ENCODE measurements at places on chromosomes 12 and 14.

DNA sequence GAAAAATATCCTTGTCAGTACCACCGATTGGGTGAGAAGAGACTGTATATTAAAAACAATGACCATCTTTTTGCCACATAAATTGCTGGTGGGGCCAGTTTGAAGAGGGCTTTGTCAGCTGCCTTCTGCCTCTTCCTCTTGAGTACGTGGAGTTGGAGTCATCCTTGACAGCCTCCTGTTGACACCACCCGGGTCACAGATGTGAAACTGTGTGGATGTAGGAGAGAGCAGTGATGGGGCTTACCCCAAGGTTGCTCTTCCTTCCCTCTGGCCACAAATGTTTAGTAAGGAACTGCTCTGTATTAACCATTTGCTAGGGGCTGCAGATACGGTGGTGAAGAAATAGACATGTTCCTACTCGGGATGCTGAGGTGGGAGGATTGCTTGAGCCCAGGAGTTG, 12.2 kb downstream of the PTPN11 start:
- no peak for DNase-seq

- DNase-seq: no peak
Observed at GRCh38 chr14:92236243-92236900, 86.6 kb upstream of the SLC24A4 start.

DNA sequence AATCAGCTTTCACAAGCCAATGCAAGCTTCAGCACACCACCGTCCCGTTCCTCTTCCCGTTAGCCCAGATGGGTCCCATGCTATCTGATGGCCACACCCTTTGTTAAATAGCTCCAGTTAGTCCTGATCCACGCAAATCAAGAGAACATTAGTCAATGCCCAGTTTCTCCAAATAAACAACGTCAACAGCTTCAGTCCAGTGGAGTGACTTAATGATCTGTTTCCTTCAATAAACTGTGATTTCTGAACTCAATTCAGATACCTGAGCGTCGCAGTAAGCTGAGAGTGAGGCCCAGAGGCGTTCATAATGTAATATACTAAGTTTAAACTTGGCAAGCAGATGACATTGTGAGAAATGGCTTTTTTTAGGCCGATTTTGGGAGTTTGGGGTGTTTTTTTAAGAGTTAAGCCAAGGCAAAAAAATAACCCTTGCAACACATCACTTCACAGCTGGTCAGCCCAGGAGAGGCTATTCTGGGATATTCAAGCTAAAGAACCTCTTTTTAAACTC, 112.3 kb downstream of the ZFP36L1 start:
- DNase-seq: peak; percentile 68

- no peak for DNase-seq
Observed at GRCh38 chr14:50901361-50901760, 29.5 kb downstream of the ABHD12B start.

DNA sequence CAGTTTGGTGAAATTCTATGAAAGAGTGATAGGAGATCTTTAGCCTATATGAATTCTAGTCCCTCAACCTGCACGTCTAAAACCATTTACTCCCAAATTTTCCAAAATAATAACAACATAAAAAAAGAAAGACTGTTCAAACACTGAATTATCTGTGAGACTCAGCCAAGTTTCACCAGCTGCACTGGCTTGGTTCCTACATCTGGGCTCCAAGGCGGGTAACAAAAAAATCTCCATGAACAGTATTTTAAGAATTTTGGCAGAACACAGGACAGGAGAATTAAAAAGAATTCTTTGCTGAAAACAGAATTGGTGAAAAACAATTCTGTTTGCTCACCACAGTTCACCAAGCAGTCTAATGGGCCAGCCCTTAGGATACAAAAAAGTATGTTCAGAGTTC, 536.8 kb upstream of the ATP2B1 start:
- no peak for DNase-seq

GRCh38 chr12:131561891-131562684, 148.8 kb upstream of the SFSWAP start:
- no peak for DNase-seq

GRCh38 chr12:32423559-32423958, 24.2 kb downstream of the FGD4 start:
- peak; percentile 68 for DNase-seq

DNA sequence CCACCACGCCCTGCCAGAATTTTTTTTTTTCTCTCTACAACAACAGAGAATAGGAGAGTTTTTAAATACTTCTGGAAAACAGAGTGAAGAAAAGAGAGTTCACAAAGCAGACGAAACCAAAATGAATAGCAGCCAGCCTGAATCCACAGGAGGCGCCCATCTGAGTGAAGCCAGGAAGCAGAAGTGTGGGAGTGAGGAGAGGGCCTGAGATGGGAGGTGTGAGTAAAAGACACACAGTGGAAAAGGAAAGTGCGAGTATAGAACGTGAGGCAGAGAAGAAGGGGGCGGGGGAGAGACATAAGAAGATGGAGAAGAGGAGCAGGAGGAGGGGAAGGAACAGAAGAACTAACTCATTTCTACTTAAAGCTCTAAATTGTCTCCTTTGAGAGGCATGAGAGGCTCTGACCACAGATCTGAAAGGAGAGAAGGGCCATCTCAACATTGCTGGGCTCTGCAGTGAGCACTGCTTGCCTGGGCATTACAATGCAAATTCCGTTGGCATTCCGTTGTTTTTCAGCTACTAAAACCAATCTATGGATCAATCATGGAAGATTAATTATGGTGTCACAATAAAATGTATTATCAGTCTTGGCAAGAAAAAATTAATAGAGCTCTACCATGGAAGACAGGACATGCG, 140.1 kb upstream of the CPSF6 start:
- no peak for DNase-seq

DNA sequence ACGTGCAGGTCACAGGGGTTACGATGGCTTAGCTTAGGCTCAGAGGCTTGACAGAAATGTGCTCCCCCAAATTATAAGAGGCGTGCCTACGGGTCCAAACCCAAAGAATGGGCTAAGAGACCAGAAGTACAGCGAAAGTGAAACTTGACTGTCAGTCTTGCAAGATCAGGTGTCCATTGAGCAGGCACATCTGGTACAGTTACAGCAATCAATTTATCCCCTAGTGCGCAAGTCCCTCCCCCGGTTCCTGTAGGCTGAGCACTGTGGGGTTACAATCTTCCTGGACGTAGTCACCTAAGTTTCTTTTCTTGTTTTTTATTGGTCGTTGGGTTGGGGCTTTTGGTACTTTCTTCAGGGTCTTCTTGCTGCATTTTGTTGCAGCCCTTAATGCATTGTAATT, 134.2 kb downstream of the UNC79 start:
- no peak for DNase-seq

DNA sequence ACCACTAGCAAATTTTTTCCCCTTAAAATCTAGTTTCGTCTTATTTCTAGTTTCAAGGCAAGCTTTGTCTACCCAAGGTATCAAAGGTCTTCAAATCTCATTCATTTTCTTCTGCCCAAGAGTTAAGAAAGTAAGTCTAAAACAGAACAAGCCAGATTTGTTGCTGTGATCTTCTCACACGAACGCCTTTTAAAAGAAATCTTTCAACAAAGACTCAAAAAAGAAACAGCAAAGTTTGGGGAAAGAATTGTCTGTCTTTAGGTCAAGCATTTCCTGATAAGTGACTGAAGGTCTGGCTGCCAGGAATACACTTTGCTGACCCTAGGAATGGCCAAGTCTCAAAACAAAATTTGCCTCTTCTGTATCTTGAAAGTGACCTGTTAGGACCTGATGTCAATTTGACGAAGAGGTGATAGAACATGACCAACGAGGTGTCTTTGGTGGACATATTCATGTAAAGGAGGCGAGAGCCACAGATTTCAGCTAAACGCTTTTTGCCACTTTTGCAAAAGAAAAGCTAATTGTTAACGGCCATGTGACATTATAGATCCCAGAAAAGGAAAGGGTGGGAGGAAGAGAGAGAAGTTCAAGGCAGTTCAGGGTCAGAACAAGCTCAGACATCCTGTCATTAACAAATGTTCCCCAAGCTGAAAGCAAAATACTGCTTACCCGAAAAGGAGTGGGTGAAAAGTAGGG, 1.7 kb downstream of the CDK17 start:
- DNase-seq: peak; percentile 84

GRCh38 chr14:97029800-97030199, 232.6 kb downstream of the VRK1 start:
- no peak for DNase-seq

DNA sequence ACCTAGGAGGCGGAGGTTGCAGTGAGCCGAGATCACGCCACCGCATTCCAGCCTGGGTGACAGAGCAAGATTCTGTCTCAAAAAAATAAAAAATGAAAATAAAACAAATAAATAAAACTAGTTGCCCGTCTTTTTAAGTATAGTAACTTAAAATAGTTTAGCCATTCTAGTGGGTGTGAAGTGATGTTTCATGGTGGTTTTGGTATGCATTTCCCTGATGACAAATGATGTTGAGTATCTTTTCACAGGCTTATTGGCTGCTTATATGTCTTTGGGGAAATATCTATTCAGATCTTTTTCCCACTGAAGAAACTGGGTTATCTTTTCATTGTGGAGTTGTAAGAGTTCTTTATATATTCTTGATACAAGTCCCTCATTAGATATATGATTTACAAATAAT, 102.4 kb upstream of the METAP2 start:
- no peak for DNase-seq

DNA sequence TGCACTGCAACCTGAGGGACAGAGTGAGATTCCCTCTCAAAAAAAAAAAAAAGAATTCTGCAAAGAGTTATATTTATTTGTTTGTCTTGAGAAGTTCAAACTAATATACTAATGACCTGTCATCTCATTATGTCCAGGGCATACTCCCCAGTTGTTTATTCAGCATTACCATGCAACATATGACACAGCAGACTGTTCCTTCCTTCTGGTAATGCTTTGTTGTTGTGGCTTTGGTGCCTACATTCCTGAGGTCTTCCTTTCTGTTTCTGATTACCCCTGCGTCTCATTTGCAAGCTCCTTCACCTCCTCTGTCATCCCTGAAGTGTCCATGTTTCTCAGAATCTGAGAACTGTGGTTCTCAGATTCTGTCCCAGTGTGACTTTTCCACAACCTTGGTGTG, 55.3 kb downstream of the DERA start:
- DNase-seq: no peak

DNA sequence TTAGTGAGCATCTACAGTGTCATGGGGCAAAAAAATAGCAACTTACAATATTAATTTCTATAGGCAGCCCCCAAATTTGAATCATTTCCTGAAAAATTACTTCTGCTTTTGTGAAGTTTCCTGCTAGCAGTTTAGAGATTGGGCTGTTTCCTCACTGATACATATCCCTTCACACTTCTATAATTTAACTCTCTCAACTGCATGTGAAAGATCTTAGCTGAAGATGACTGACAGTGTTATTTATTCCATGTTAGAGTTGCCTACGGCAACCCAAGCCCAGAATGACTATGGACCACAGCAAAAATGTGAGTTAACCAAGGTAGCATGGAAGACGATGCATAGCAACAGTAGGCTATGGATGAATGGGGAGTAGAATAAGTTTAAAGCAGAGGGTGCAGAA, at the start of gene KLRG1:
Gene KLRG1 (plus strand): TSS at position 134 of the 400 bp plus-strand sequence. CDS start 90 bp downstream, at position 224.
- DNase-seq: peak; percentile 62

- no peak for DNase-seq
Observed at GRCh38 chr14:34678306-34678705, 36.1 kb downstream of the CFL2 start.

GRCh38 chr14:64193821-64194220, 100.3 kb downstream of the ESR2 start:
- no peak for DNase-seq

DNA sequence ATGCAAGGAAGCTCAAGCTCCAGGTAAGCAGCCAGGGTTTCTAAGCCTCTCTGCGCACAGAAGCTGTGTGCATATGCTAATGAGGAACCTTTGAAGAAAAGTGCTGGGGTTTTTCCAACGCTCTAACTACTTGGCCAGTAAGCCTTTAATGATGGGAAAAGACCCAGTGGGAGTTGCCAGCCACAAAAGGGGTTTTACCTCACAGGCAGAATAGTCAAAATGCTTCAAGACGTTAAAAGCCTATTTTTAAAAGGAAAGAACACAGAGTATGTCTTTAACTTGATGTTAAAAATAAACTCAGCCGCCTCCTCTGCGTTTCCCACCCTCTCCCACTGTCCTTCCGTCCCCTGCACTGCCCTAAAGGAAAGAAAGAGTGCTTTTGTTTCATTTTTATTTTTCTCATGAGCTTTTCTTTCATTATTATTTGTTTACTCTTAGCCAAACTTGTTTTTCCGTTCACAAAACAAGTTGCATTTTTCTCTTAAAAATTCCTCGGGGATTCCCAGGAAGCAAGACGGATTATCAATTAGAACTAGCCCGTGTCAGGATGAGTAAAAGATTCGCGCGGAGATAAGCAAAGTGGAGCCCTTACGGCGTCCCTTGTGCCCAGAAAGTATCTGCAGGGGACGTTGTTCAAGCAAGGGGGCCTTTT, 209.8 kb upstream of the NUDT4 start:
- no peak for DNase-seq

GRCh38 chr12:92757597-92758121, 54.9 kb downstream of the PLEKHG7 start:
- DNase-seq: no peak

- no peak for DNase-seq
Observed at GRCh38 chr14:98997526-98998205, 274.3 kb downstream of the BCL11B start.

DNA sequence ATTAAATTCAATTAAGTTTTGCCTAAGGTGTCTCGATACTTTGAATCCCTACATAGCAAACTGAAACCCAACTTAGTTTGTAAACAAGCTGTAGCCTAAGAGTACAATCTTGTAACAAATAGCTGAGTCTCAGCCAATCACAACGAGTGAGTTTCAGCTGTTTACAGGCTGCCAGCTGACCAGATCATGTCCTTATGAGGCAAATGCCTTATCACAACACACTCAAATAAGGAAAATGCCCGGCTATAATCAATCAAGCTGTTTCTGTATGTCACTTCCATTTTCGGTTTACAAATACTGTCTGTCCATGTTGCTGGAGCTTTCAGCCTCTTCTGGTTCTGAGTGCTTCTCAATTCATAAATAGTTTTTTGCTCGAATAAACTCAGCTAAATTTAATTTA, 943.8 kb downstream of the SLC16A7 start:
- no peak for DNase-seq

DNA sequence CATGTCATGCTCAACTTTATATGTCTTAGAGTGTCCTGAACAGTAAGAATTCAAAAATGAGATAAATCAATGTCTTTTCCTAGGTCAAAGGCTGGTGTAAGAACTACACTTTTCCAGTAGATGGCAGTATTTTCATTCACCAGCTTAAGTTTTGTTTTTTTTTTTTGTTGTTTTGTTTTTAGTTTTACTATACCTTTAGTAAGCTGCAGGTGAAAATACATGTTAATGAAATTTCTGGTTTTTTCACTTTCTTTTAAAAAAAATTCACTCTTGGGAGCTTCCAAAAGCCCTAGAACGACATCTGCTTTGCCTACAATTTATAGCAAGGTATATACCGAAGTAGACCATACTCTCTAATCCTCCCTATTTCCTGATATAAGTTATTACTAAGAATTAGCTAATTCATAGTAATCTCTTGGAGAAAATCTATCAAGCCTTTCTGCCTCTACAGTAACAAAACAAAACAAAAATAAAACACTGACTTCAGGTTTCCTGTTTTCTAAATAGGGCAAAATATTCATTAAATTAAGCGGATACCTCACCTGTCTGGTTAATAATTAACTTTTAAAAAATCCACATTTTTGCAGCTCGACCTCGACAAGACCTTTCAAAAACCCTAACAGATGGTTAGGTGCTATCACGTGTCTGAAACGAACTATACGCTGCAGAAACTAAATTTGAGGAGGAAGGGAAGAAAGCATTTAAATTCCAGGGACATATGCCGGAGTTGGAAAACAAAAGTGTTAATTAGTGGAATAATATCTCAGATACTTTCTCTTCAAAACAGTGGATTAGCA, 2.7 kb upstream of the SAMD4A start:
- peak; percentile 52 for DNase-seq

- DNase-seq: peak; percentile 42
Observed at GRCh38 chr14:39232554-39233415, 930 bp upstream of the MIA2 start.

- no peak for DNase-seq
Observed at GRCh38 chr14:101495284-101495683, 66.0 kb upstream of the DIO3 start.
